Left lung (tissue), 14 donors: ENCODE measurements at places on chromosomes 4 and X. TPM values are rescaled to one million over a fixed set of nuclear protein-coding genes. Genes with fewer than 3 reads are reported as not detected.

The SLC10A3 gene
- total RNA-seq: 26.8 TPM

The MAGEA2 gene
- not detected for total RNA-seq

DNA sequence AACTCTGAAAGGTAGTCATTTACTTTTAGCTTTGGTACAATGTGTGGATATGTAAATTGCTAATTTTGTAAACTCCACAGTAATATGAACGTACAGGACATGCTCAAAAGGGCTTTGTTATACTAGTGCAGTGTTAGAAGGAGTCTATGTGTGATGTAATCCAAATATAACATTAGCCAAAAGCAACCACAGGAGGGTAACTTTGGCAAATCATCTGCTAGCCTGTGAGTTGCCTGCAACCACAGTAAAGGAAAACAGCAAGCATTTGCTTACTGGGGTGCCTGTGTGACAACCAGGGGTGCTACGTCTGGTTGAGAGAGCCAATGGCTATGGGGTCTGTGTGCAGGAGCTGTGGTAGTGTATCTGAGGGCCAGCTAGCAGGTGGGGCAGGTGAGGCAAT lies 245.8 kb downstream of the ADAMTS3 start:
- DNase-seq: no peak

DNA sequence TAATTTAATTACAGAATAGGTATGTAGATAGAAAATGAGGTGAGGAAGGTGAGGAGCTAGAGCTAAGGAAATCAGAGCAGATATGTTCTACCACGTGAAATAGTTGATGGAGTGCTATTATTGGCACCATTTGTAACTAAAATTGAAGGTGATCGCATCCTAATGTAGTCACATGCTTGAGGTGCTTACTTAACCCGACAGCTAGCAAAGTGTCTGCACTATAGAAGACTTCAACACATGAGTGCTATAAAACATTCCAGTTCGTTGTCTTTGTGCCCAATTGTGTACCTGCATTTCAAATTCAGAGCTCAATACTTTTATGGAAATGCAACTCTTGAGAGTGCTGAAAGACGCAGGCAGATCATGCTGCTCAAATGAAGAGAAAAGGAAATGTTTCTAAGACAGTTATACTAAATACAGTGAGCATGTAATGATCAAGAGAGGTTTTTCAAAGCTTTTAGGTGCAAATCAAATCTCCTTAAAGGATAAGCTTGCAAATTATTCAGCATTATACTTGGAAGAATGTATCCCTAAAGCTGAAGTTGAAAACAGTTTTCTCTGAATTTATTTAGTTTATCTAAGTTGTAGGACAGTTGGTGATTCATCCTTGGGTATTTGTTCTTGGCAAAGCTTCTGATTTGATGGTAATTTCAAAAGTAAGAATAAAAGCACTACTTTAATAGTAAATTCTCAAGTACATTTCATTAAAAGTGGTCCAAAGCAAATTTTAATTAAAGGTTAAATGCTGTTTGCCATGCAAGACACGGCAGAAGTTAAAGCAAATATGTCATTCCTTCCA lies 223.9 kb upstream of the EPHA5 start:
- DNase-seq: no peak

- DNase-seq: no peak
These were observed 90.3 kb upstream of the CAMK2D start for GRCh38 chr4:113851816-113852215.

- DNase-seq: no peak
These were observed 163.8 kb upstream of the KLF8 start for GRCh38 chrX:56068274-56068758.
